Activated CD8-positive, alpha-beta memory T cell treated with anti-CD3 and anti-CD28 coated beads, Interleukin-2, amount 50 U/mL, for 4 hours (primary cell): ENCODE measurements at places on chromosomes 4 and X.

DNA sequence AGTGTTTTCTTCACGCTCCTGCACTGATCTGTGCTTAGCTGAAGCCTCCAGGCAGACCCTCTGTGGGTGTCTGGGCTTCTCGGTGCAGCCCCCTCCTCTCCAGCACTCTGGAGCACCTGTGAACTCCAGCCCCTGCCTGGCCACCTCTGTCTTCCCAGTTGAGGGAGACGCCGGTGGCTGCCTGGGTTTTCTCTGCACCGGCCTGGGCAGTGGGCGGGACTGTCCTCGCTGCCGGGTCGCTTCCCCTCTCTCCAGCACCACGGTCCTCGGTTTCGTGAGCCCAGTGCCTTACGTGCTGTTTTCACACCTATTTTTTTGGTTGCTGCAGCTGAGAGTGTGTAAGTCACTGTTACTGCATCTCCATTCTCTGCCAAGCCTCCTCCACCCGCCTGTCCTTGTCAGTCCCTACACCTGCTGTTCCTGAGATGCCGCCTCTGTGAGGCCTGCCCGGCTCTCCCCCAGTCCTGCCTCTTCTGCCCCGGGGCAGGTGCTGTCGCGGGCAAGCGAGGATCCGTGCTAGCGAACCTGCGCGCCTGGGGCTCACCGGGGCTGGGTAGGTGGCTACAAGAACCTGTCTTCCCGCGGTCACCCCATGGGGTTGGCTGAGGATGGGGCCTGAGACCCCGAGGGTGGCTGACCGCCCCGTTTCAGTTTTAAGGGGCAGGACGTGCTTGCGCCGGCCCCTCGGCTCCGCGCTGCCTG is 2.4 kb upstream of the FGFRL1 start:
- DNase-seq = peak; percentile 39

GRCh38 chr4:167715176-167715575 is 377.2 kb upstream of the ANXA10 start:
- DNase-seq = no peak

DNA sequence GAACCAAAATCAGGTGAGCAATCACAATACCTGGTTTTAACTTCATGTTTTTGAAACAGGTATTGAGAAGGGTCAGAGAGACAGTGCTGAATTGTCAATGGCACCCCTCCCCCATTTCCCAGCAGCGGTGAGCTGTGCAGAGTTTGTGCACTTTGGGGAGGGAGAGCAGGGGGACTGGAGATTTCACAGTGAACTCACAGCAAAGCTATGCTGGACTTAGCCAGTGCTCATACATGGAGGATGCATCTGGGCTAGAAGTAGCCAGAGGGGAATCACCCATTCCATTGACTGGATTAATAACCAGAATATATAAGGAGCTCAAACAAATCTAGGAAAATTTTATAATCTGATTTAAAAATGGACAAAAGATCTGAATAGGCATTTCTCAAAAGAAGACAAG is 612.6 kb downstream of the STPG2 start:
- DNase-seq = no peak

GRCh38 chr4:121514443-121514842 is 133.6 kb upstream of the QRFPR start:
- no peak for DNase-seq

DNA sequence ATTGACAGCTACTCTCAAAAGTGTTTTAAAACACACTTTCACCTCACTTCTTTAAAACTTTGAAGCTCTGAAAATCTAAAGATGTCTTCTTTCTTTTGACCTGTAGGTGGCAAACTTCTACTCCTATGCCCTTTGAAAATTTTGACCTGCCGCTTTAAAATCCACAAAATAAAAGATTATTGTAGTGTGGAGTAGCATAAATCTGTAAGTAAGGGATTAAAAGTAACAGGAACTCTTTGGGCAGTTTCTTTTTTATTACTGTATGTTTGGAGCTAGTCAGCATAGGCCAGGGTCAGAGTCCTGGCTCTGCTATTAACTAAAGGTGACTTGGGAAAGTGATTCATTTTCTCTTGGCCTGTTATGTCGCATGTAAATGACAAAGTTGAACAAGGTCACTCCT is 25.5 kb downstream of the BBS12 start:
- no peak for DNase-seq

GRCh38 chr4:106708464-106708816 is 327.7 kb downstream of the DKK2 start:
- DNase-seq = no peak

DNA sequence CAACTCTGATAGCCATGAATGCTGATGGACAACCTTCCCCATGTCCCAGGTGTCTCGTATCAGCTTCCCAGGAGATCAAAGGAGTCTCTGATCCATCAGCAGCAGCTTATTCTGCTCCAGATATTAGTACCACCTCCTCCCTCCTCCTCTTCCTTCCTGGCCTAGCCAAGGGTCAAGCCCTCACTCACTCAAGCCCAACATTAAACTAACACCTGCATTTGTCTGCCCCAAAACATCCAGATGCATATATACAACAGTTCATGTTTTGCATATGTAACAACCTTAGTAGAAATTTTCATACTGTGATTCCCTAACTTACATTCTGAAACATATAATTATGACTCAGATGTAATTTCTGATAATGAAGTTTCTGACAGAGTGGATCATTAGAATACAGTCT is 29.9 kb downstream of the BCLAF3 start:
- DNase-seq = no peak

DNA sequence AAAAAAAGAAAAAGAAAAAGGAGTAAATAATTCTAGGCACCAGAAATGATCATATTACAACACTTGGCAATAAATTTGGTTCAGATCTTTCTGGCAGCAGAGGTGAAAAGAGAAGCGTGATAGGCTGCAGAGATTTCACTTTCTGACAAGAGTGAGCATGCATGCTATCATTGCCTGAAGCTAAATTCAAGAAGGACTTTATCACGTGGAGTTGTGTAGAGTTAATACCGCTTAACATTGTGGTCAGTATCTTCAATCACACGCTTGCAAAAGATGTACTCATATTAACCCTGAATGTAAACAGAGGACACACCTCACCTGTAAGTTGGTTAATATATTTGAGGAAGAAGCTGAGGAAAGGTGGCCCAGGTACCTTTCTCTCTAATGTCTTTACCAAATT is 31.4 kb upstream of the RBPJ start:
- no peak for DNase-seq

DNA sequence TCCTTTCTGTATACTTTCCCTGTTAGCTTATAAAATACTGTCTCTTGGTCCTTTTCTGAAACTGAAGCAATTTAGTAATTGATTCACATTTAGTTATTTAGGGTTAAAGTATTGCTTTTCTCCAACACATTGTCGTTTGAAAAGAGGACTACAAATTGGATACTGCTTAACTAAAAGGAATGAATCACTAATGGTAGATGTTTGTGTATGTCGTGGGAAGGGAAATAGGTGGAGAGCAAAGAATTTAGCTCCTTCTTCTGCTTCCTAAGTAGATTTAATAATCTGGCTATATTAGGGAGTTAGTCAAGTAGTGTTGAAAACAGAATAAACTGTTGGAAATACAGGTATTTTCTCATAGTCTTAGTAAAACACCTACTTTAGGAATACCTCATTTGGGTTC is 27.9 kb downstream of the SLAIN2 start:
- no peak for DNase-seq

DNA sequence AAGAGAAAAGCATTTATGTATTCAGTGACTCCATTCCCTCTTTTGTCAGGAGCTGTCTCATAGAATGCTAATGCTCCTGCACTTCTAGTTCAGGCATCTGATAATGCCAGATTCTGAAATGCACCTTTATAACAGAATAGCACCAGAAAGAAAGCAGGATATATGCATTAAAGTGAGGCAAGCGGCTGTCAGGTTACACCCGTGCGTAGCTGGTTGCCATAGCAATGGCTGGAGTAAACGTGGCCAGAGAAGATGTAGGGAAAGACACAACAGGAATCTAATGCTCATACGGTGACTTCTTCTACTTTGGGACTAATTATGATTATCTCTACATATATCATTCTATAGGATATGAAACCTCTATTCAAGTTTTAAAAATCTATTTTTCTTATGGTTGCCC is 5.9 kb downstream of the EMCN start:
- no peak for DNase-seq

GRCh38 chrX:9071031-9071650 is 37.2 kb upstream of the FAM9B start:
- DNase-seq = no peak

GRCh38 chr4:159416073-159416472 is 313.2 kb downstream of the RAPGEF2 start:
- no peak for DNase-seq

DNA sequence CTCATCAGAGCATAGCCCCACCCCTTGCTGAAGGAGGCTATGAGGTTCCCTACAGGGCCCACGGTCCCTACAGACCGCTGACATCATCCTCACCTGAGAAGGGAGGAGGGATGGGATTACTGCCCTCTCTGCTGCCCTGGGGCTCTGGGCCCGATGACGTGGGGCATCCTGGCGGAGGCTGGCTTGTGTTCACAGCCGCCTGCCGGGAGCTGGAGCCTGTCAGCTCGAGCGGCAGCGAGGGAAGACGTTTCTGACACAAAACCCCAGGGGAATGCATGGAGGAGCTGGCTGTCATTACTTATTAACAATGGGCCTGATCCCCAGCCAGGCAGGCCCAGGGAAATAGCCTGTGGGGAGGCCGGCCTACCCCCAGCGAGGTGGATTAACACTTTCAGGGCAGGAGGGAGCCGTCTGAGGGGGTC is 106.6 kb upstream of the ATP6AP2 start:
- DNase-seq = no peak

- DNase-seq = no peak
Observed at GRCh38 chrX:44043496-44043895, 70.3 kb upstream of the NDP start.

- DNase-seq = no peak
Observed at GRCh38 chr4:97003715-97004114, 1139.6 kb downstream of the STPG2 start.

DNA sequence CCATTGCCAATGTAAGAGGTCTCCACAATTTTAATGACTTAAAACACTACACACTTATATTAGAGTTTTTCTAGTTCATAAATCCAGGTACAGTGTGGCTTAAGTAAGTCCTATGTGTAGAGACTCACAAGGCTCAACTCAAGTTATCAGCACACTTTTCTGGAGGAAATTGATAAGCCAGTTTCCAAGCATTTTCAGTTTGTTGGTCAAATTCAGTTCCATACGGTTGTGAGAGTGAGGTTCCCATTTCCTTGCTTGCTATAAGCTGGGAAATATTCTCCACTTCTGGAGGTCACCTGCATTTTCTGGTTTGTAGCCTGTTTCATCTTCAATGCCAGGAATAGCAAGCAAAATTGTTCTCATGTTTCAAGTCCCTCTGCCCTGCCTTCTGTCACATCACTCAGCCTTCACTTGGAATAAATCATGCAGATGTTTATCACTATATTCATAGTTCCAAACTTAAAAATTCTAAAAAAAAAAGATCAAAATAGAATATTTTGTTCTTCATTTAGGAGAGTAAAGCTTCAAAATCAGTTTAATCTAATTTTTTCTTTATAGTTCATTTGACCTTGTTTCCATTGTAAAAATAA is 1137.5 kb upstream of the INTU start:
- DNase-seq = no peak

- no peak for DNase-seq
Observed at GRCh38 chr4:137467537-137467936, 64.8 kb downstream of the PCDH18 start.

- no peak for DNase-seq
Observed at GRCh38 chrX:64456828-64457227, 61.6 kb upstream of the MTMR8 start.

- no peak for DNase-seq
Observed at GRCh38 chr4:12902735-12903134, 581.4 kb downstream of the RAB28 start.

- DNase-seq = no peak
Observed at GRCh38 chr4:128461291-128462102, 173.9 kb upstream of the PGRMC2 start.

- DNase-seq = no peak
Observed at GRCh38 chrX:108736509-108737479, at the start of gene IRS4. Gene IRS4 (minus strand): TSS chrX:108736563.

GRCh38 chrX:43973249-43974099 is at the start of gene NDP:
Gene NDP (minus strand): TSS chrX:43973390. CDS start chrX:43958645, 14,745 bp downstream.
- DNase-seq = no peak
